ENCODE measurements at places on chromosomes 2 and 18. TPM values are rescaled to one million over a fixed set of nuclear protein-coding genes. Genes with fewer than 3 reads are reported as not detected.

AGBL5 gene
- polyA plus RNA-seq: 28.3 TPM

GRCh38 chr2:63975437-63976124, 43.6 kb downstream of the VPS54 start:
- no peak overlapping the region for H3K4me3 ChIP-seq
- DNase-seq: no peak
- no peaks in the 10 kb centered on the region for H3K27me3 ChIP-seq
- no peaks in the 10 kb centered on the region for H3K4me1 ChIP-seq
- no peak overlapping the region for H3K27ac ChIP-seq

GRCh38 chr2:161571051-161571429, 53.2 kb upstream of the SLC4A10 start:
- H3K27ac ChIP-seq: no peak overlapping the region
- DNase-seq: no peak
- no peaks in the 10 kb centered on the region for H3K36me3 ChIP-seq

DNA sequence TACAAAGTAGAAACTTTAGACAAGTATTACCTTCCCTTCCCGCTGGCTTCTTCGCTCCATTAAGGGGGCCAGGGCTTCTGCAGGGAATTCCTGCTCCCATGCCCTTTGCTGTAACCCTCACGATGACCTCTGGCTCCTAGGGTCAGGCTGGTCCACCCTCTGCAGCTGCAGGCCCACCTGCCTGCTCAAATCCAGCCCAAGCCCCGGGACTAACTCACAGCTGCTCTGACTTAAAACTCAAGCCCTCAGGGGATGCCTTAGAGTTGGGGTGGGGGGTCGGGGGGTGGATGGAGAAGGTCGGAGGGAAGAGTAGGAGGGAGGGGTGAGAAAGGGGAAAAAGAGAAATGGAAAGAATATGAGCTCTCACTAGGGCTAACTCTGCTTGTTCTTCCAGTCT, 4.9 kb downstream of the IGFBP5 start:
- no peak overlapping the region for H3K27ac ChIP-seq
- H3K36me3 ChIP-seq: peaks cover 9% of the 10 kb centered on the region

GRCh38 chr18:36309436-36310391, 12.2 kb downstream of the FHOD3 start:
- H3K27ac ChIP-seq: no peak overlapping the region
- peaks cover 19% of the 10 kb centered on the region for H3K27me3 ChIP-seq
- no peaks in the 10 kb centered on the region for H3K4me1 ChIP-seq
- no peaks in the 10 kb centered on the region for H3K36me3 ChIP-seq
- H3K4me3 ChIP-seq: no peak overlapping the region
- DNase-seq: no peak

GRCh38 chr18:79772108-79772864, 25.5 kb upstream of the KCNG2 start:
- no peaks in the 10 kb centered on the region for H3K36me3 ChIP-seq
- no peak overlapping the region for H3K4me3 ChIP-seq
- no peak for DNase-seq
- no peak overlapping the region for H3K27ac ChIP-seq
- H3K4me1 ChIP-seq: no peaks in the 10 kb centered on the region

GRCh38 chr2:218063896-218064295, 5.2 kb upstream of the RUFY4 start:
- H3K4me1 ChIP-seq: no peaks in the 10 kb centered on the region
- no peak overlapping the region for H3K27ac ChIP-seq
- DNase-seq: no peak
- peaks cover 13% of the 10 kb centered on the region for H3K27me3 ChIP-seq
- H3K36me3 ChIP-seq: no peaks in the 10 kb centered on the region

GRCh38 chr2:62738981-62739936, 33.7 kb downstream of the EHBP1 start:
- no peaks in the 10 kb centered on the region for H3K36me3 ChIP-seq
- H3K27me3 ChIP-seq: no peaks in the 10 kb centered on the region
- DNase-seq: no peak
- H3K4me1 ChIP-seq: no peaks in the 10 kb centered on the region
- H3K27ac ChIP-seq: no peak overlapping the region

- no peaks in the 10 kb centered on the region for H3K27me3 ChIP-seq
- no peak for DNase-seq
- no peaks in the 10 kb centered on the region for H3K36me3 ChIP-seq
- H3K4me3 ChIP-seq: no peak overlapping the region
Measured at GRCh38 chr2:238499731-238500580, 73.2 kb downstream of the ASB1 start.

DNA sequence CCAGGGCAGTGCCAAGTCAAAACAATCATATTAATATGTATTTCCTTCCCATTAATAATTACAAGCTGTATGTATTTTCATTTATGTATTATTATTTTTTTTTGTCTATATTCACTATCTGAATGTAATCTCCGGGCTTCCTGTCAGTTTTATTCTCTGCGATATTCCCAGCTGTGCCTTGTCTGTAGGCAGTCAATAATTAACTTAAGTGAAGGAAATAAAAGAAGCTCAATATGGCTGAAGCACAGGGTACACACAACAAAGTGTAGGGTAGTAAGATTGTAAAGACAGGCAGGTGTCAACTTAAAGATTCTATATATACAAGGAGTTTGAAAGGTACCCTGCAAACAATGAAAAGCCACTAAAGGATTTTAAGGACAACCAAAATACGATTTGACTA, 122.9 kb downstream of the ROCK1 start:
- H3K27ac ChIP-seq: no peak overlapping the region
- no peaks in the 10 kb centered on the region for H3K4me1 ChIP-seq
- H3K36me3 ChIP-seq: peaks cover 35% of the 10 kb centered on the region
- no peak for DNase-seq

GRCh38 chr2:233407771-233408181, 53.5 kb downstream of the DGKD start:
- DNase-seq: no peak
- peaks cover 6% of the 10 kb centered on the region for H3K36me3 ChIP-seq
- H3K4me1 ChIP-seq: peaks cover 20% of the 10 kb centered on the region
- H3K4me3 ChIP-seq: no peak overlapping the region
- no peaks in the 10 kb centered on the region for H3K27me3 ChIP-seq
